ENCODE measurements at places on chromosomes 3 and 15. TPM values are rescaled to one million over a fixed set of nuclear protein-coding genes. Genes with fewer than 3 reads are reported as not detected.
A peak's percentile ranks its signal among the peaks of the same experiment; 100 is the strongest.

- no peak for DNase-seq
These were observed 185.5 kb downstream of the MBNL1 start for GRCh38 chr3:152454076-152454875.

GRCh38 chr3:151156618-151157216, 46.3 kb downstream of the GPR171 start:
- DNase-seq: no peak

The ICE2 gene
- total RNA-seq: 123 TPM

The ZNF619 gene
- total RNA-seq: 7.6 TPM

GRCh38 chr3:52253314-52254304, 8.1 kb downstream of the PPM1M start:
- no peak for DNase-seq

DNA sequence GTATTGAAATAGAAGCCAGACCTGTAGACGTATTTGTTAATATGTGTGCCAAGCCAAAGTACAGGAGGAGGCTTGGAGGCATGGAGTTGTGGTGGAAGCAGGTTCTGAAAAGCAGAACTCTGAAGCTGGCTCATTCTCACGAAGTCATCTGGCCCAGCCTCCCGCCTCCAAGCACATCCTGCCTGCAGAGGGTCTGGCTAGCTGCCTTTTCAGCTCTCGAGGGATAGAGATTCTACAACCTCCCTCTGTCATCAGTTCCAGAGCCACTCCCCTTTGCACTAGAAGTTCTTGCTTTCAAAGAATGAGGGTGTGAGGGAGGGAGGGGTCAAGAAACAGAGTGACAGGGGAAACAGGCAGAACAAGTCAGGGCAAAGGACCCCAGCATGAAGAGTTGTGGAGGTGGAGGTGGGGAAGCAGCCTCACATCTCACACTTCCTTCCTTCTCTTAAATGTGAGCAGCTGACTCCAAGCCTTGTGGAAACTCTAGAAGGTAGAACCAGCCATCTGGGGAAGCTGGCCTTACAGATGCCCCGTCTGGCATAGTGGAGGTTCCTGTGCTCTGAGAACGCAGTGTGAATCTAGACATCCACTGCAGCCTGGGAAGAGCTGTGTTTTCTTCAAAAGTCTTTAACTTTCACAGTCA, 95.3 kb downstream of the SLC49A4 start:
- peak; percentile 89 for DNase-seq

The GATA2 gene
- 19.2 TPM for total RNA-seq

GRCh38 chr3:155556531-155556930, 188.3 kb downstream of the PLCH1 start:
- no peak for DNase-seq

DNA sequence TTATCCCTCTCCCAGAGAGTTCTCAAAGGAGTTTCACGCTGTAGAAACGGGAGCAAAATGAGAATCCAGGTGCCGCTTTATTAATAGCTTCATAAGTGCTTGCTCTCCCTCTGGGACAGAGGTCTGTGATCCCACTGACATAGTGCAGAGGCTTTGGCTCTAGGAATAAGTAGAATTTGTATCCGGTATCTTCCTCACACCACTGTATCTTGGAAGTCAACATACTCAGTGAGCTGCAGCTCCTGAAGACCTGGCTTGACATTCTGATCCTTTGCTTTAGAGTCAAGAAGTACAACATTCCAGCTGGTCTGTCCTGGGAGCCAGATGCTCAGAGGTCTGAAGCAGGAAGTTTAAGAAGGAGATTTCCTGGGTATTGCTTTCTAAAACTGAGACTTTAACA, 323.0 kb downstream of the LPP start:
- no peak for DNase-seq

The SMAD6 gene
- 31.1 TPM for total RNA-seq

DNA sequence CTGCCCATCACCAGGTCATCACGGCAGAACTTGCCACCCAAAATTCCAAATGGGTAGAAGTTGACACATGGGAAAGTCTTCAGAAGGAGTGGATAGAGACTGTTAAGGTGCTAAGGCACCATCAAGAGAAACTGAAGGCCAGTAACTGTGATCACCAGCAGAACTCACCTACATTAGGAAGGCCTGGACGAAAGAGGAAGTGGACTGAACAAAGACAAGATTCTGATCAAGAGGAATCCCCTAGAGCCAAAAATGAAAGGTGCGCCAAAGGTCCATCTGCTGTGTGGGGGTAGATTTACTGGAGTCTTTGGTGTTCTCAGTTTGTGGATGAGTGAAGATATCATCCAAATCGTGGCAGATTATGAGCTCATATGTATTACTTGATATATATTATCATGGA, 46.3 kb upstream of the P3H2 start:
- DNase-seq: no peak

DNA sequence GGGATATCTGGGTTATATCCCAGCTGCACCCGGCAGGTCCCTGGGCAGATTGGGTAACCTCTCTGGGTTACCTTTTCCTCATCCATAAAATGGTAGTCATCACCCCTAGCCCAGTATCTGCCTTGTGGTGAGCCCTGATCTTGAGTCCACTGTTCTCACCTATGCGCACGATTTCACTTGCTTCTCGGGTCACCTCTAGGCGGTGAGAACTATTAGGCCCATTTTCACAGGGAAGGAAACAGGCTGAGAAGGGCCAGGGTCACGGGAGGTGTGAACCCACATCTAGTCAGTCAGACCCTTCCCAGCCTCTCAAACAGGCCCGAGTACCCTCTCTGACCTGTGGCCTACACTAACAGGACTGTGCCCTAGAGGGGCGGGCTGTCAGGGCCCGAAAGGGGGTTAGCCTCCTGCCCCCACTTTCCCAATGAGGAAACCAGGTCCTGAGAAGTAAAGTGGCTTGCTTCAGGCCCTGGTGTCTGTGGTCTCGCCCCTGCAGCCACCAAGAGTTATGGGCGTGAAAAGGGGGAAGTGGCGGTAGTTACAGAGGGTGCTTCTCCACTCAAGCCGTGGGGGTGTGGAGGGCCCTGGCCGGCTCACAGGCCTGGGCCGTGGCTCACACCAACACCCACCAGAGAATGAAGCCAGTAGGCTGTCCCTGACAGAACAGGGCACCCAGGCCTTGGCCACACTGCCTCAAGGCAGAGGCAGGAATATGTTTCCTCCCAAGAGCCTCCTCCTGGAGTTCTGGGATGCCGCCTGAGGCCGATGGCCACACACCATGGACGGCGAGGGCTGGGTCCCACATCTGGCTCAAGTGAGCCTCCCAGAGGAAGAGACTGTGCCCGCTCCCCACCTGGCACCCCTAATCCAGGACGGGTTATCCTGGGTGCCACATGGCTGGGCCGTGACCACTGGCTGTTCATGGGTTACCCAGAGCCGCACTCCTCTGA, 19.5 kb downstream of the PSTPIP1 start:
- no peak for DNase-seq

The CNOT10 gene
- total RNA-seq: 50.7 TPM

DNA sequence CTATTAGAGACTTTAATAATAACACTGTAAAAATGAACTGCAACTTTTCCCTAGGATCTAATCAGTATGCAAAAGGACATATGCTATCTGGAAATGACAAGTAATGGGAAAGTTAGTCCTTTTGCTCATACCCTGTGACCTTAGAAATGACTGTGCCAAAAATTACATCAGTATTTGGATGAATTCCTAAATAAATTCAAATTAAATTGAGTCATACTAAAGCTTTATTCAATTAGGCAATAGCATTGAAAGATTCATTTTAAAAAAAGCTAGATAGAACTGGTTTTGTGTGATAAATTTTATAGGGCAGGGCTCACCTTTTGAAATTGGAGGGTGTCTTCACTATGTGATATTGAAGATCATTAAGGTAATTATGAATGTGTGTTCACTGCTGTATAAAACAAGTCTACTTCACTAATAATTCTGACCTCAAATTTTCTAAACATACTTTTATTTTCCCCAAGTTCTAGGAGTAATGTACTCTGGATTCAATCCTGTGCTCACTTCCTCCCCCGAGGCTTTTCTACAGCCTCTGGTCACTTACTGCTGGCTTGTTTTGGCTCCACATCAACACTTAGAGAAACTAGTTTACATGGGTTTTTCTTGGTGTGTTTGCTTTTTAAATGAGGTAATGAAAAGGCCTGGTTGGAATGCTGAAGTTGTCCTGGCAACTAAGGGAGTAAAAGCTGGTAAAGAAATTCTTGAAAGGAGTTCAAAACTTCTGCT, 44.4 kb upstream of the SPTSSB start:
- peak; percentile 60 for DNase-seq

DNA sequence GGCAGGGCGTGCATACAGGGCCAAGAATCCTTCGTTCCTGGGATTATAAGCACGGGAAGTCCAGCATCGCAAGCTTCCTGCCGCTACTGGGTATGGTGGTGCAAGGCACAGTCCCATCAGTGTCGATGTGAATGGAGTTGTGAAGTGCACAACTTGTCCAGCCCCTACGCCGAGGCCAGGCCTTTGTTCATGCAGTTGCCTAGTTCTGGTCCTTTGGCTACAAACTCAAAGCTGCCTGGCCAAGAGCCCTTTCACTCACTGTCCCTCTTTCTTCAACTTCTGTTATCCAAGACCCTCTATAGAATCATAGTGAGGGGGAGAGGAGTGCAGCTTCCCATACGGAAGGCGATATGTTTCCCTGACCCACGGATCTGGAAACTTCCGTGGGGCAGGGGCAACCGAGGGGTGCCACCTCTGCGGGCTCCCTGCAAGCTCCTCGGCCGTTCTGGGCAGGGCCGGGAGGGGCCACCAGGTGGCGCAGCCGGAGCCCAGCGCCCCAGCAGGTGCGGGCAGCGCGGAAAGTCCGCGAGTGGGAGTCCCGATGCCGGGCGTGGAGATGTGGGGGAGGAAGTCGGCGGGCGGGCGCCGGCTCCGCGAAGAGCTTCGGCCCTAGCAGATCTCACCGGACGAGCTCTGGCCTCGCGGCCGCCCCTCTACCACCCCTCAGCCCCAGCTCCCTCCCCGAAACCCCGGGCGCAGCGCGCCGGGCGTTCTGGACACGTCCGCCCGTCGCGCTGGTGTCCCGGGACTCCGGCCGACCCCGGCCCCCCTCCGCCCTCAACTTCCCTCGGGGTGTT, 693 bp downstream of the RASGRP1 start:
- DNase-seq: no peak

DNA sequence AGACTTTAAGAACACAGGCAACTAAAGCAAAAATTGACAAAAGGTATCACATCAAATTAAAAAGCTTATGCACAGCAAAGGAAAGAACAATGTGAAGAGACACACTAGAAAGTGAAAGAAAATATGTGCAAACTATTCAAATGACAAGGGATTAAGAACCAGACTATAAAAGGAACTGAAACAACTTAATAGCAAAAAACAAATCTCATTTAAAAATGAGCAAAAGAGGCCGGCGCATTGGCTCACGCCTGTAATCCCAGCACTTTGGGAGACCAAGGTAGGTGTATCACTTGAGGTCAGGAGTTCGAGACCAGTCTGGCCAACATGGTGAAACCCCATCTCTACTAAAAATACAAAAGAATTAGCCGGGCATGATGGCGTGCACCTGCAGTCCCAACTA, 14.4 kb downstream of the NGLY1 start:
- no peak for DNase-seq

- no peak for DNase-seq
These were observed 24.9 kb downstream of the ZMAT3 start for GRCh38 chr3:179046497-179047353.

The MB21D2 gene
- total RNA-seq: 22.6 TPM

DNA sequence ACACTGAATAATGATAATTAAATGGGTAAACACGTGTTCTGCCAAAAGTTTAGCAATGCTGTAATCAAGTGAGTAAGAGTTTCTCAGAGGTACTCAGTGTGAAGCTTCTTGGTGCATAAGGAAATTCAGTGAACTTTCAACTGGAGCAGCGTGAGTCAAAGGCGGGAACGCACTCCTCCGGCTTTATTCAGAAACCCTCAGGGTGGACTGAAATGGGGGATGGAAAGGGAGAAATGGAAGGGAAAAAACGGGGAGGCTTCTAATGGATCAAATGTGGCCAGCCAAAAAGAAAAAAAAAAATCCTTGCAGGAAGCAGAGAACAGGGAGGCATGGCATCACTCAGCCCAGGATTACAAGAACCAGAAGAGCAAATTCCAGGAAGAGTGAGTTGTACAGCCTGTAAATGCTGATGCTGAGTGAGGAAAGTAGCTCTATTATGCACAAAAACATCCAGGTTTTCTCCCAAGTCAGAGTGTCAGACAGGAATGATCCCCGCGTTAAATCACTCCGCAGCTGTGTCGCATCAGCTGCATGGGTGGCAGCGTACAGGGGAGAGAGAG, 85.3 kb downstream of the ASB7 start:
- no peak for DNase-seq

GRCh38 chr3:122660297-122660974, 20.2 kb upstream of the PARP14 start:
- no peak for DNase-seq

DNA sequence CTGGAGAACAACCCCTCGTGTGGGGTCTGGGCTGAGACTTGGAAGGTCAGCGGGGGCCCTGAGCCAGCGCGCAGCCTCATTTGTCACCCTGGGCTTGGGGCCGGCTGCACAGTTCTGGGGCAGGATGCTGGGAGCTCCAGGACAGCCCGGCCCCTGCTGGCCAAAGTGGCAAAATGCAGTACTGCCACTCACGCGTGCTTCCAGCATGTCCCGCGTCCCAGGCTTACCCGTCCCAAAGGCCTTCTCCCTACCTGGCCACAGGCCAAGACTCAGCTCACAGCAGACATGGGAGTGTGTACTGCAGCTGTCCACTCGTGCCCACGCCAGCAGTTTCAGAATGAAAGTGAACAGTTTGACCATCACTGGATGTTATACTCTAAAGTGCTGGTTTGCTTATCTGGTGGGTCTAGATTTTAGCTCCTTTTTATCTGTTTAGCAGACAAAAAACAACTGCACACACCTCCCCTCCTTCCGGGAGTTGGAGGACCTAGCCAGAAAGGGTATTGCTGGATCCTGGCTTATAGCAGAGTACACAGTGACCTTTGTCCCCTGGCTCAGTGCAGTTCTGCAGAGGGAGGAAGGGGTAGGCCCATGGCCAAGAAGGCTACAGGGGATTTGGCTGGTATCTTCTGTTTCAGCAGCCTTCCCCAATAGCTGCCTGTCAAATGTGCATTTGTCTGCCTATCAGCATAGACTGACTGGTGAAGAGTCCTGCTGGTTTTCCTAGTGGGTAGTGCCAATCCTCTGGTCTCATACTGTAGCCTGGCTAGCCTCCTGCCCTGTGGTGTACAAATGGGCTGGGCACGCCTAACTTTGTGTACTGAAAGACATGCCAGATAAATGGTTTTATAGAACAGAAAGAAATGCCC, 23.2 kb upstream of the IP6K2 start:
- DNase-seq: peak; percentile 36

All from urinary bladder (tissue), 4 donors.